ENCODE measurements at places on chromosomes 3 and 15. TPM values are rescaled to one million over a fixed set of nuclear protein-coding genes. Genes with fewer than 3 reads are reported as not detected.

GRCh38 chr15:63041402-63041973 is 1.1 kb upstream of the TPM1 start:
- no peak for DNase-seq
- peaks cover 51% of the 10 kb centered on the region for H3K27me3 ChIP-seq
- H3K27ac ChIP-seq = no peak overlapping the region

DNA sequence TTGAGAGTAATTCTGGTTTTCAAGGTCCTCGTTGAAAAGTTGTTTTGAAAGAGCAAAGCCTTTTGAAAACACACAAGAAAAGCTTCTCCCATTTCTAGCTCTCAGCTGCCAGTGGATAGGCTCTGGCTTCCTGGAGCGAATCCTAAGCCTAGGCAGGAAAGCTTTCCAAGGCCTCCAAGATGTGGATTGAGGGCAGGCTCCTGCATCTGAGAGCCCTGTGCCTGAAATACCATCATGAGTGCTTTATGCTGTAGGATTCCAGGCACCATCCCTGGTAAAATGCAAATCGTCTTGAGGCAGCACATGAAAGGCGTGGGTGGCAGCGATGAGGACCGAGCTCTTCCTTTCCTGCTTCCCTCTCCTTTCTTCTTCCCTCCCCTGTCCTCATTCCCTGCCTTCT is 60.7 kb upstream of the CORO2B start:
- DNase-seq = no peak
- H3K27me3 ChIP-seq = peaks cover 8% of the 10 kb centered on the region
- H3K4me1 ChIP-seq = no peaks in the 10 kb centered on the region
- no peak overlapping the region for H3K4me3 ChIP-seq
- no peak overlapping the region for H3K27ac ChIP-seq
- H3K36me3 ChIP-seq = no peaks in the 10 kb centered on the region

The TRIM71 gene
- 0.18 TPM for total RNA-seq

DNA sequence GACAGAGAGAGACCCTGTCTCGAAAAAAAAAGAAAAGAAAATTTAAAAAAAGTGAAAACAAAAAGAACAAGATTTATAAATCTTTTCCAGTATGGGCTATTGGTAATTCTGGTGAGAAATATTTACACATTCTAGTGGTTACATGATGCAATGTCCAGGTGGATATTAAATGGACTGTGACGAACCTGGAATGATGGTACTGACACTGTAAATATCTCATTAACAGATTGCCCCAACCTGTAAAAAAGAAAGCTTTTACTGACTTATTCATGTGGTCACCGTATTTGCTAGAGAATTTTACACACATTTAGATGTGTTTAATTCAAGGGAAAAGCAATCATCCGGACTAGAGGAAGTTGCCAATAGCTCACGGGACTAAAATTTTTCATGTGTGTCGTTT is 162.1 kb upstream of the LRIG1 start:
- no peaks in the 10 kb centered on the region for H3K4me1 ChIP-seq
- no peak for DNase-seq
- no peak overlapping the region for H3K4me3 ChIP-seq
- H3K36me3 ChIP-seq = no peaks in the 10 kb centered on the region

GRCh38 chr3:183312433-183312832 is 59.4 kb downstream of the B3GNT5 start:
- H3K27ac ChIP-seq = no peak overlapping the region
- H3K36me3 ChIP-seq = peaks cover 3% of the 10 kb centered on the region
- H3K27me3 ChIP-seq = no peaks in the 10 kb centered on the region
- no peak for DNase-seq
- H3K4me1 ChIP-seq = peaks cover 19% of the 10 kb centered on the region

- no peak for DNase-seq
- H3K4me1 ChIP-seq = no peaks in the 10 kb centered on the region
- no peaks in the 10 kb centered on the region for H3K36me3 ChIP-seq
- no peaks in the 10 kb centered on the region for H3K27me3 ChIP-seq
These were observed 10.9 kb upstream of the DLL4 start for GRCh38 chr15:40918146-40918798.

GRCh38 chr3:149180057-149180573 is 41.5 kb downstream of the CP start:
- no peaks in the 10 kb centered on the region for H3K27me3 ChIP-seq
- no peak overlapping the region for H3K27ac ChIP-seq
- no peak overlapping the region for H3K4me3 ChIP-seq
- H3K4me1 ChIP-seq = peaks cover 3% of the 10 kb centered on the region

DNA sequence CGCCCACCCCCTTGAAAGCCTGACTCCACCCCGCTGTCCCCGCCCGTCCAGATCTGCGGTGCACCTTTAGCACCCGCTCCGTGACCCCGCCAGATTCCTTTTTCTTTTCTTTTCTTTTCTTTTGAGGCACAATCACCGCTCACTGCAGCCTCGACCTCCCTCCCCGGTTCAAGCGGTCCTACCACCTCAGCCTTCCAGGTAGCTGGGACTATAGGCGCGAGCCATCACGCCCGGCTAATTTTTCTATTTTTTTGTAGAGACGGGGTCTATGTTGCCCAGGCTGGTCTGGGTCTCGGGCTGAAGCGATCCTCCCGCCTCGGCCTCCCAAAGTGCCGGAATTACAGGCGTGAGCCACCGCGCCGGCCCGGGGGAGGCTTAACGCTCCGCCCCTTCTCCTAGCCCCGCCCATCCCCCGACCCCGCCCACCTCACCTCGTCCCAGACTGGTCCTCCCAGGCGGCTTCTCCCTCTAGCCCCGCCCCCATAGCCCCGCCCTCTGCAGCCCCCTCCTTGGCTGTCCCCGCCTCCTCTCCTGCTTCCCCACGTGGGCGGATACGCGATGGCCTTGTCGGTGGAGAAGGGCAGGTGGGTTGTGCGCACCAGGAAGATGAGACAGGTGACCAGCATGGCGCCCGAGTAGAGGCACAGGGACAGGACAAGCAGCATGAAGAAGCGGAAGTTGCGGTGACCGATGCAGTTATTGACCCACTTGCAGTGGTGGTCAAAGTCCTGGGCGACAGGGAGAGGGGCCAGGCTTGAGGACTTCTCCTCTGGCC is 3.2 kb downstream of the ZDHHC19 start:
- H3K27me3 ChIP-seq = peaks cover 11% of the 10 kb centered on the region
- H3K36me3 ChIP-seq = no peaks in the 10 kb centered on the region
- H3K4me3 ChIP-seq = peak overlapping the region; percentile 74

The PAK6 gene
- 0.67 TPM for total RNA-seq

GRCh38 chr15:65245096-65245856 is 34.0 kb upstream of the CILP start:
- peaks cover 10% of the 10 kb centered on the region for H3K36me3 ChIP-seq
- H3K4me3 ChIP-seq = no peak overlapping the region
- no peaks in the 10 kb centered on the region for H3K27me3 ChIP-seq
- DNase-seq = no peak
- peaks cover 16% of the 10 kb centered on the region for H3K4me1 ChIP-seq

GRCh38 chr15:87477737-87478686 is 778.5 kb downstream of the NTRK3 start:
- no peak for DNase-seq
- H3K27me3 ChIP-seq = no peaks in the 10 kb centered on the region
- no peaks in the 10 kb centered on the region for H3K4me1 ChIP-seq
- no peak overlapping the region for H3K27ac ChIP-seq

DNA sequence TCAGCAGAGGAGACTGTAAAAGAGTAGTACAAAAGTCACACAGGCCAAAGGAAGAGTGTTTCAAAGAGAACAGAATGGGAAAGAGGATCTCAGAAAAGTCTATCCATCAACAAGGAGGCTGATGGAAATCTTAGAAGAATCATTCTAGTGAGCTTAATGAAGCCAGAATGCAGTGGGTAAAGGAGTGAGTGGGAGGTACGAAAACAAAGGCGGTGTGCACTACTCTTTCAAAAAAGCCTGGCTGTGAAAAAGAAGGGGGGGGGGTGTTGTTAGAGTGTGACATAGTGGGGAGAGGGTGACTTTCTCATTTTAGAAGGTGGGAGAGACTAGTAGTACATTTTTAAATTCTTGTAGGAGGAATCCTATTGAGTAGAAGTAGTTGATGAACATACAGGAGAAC is 11.7 kb downstream of the PAQR9 start:
- peaks cover 4% of the 10 kb centered on the region for H3K4me1 ChIP-seq
- DNase-seq = no peak
- no peak overlapping the region for H3K4me3 ChIP-seq
- H3K27ac ChIP-seq = no peak overlapping the region
- H3K36me3 ChIP-seq = no peaks in the 10 kb centered on the region

GRCh38 chr15:61155741-61156700 is 73.1 kb downstream of the RORA start:
- H3K4me1 ChIP-seq = no peaks in the 10 kb centered on the region
- no peak overlapping the region for H3K4me3 ChIP-seq
- H3K27me3 ChIP-seq = peaks cover 24% of the 10 kb centered on the region
- no peak overlapping the region for H3K27ac ChIP-seq

DNA sequence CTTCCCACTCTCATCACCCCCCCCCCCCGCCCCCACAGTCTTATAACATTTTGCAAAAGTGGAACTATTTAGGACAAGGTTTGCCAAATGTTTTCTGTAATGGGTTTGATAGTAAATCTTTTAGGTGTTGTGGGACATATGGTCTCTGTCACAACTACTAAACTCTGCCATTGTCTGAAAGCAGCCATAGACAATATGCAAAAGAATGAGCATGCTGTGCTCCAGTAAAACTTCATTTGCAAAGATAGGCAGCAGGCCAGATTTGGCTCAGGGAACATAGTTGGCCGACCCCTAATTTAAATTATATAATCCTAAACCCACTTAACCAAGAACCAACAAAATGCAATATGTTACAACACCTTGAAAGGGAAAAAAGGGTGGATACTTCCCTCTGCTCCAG is 46.4 kb downstream of the TIPARP start:
- H3K4me1 ChIP-seq = peaks cover 4% of the 10 kb centered on the region
- no peak overlapping the region for H3K4me3 ChIP-seq
- H3K27ac ChIP-seq = no peak overlapping the region
- H3K27me3 ChIP-seq = no peaks in the 10 kb centered on the region

The NUP210 gene
- 142 TPM for total RNA-seq

The LARP6 gene
- total RNA-seq = 0.41 TPM

The MAP1A gene
- total RNA-seq = 0.78 TPM

DNA sequence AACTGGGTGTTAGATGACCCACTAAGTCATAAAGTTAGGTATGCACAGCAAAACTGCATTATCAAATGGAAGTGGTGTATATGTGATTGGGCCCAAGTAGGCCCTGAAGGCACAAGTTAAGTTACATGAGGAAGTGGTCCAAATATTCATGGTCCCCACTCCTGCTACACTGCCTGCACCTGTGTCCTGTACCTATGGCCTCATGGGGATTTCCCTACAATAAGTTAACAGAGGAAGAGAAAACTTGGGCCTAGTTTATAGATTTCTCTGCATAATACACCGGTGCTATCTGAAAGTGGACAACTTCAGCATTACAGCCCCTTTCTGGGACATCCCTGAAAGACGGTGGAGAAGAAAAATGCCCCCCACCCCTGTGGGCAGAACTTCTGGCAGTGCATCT is 41.5 kb downstream of the STRIT1 start:
- no peak overlapping the region for H3K4me3 ChIP-seq
- H3K27me3 ChIP-seq = no peaks in the 10 kb centered on the region
- H3K27ac ChIP-seq = no peak overlapping the region
- DNase-seq = no peak
- H3K36me3 ChIP-seq = no peaks in the 10 kb centered on the region
- no peaks in the 10 kb centered on the region for H3K4me1 ChIP-seq

GRCh38 chr15:34213690-34214089 is 3.8 kb upstream of the KATNBL1 start:
- peak; percentile 15 for DNase-seq
- H3K27ac ChIP-seq = no peak overlapping the region
- no peak overlapping the region for H3K4me3 ChIP-seq
- H3K27me3 ChIP-seq = no peaks in the 10 kb centered on the region

GRCh38 chr3:107870096-107870495 is 220.7 kb downstream of the CD47 start:
- peaks cover 13% of the 10 kb centered on the region for H3K4me1 ChIP-seq
- H3K27me3 ChIP-seq = peaks cover 2% of the 10 kb centered on the region
- H3K27ac ChIP-seq = no peak overlapping the region
- H3K36me3 ChIP-seq = no peaks in the 10 kb centered on the region
- H3K4me3 ChIP-seq = no peak overlapping the region
- DNase-seq = no peak

DNA sequence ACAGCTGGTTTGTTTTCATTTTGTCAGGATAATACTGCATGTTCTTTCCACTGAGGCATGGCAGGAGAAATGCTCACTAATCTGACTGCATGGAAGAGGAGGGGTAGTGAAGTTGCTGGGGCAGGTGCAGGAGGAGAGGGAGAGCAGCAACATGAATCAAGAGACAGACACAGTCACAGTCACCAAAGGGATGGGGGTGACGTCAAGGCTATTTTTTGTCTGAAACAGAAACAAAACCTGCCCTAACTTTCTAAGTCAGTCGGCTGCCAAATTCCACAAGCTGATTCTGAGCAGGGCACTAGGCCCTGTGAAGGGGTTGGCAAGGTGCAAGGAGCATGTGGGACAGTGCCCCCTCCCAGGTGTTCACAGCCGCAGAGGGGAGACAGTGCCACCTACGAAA is 186.6 kb upstream of the NSMCE3 start:
- H3K4me1 ChIP-seq = peaks cover 12% of the 10 kb centered on the region
- no peaks in the 10 kb centered on the region for H3K36me3 ChIP-seq
- no peak for DNase-seq
- H3K4me3 ChIP-seq = no peak overlapping the region
- H3K27me3 ChIP-seq = no peaks in the 10 kb centered on the region

DNA sequence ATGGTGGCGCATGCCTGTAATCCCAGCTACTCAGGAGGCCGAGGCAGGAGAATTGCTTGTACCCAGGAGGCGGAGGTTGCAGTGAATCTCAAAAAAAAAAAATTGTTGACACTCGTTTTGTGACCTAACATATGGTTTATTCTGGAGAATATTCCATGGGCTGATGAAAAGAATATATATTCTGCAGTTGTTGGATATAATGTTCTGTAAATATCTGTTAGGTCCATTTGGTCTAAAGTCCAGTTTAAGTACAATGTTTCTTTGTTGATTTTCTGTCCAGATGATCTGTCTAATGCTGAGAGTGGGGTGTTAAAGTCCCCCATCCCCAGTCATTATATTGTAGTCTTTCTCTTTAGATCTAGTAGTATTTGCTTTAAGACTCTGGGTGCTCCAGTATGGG is 15.6 kb downstream of the IL20RB start:
- H3K4me1 ChIP-seq = no peaks in the 10 kb centered on the region
- H3K36me3 ChIP-seq = peaks cover 12% of the 10 kb centered on the region
- H3K4me3 ChIP-seq = no peak overlapping the region
- no peaks in the 10 kb centered on the region for H3K27me3 ChIP-seq
- H3K27ac ChIP-seq = no peak overlapping the region

- no peaks in the 10 kb centered on the region for H3K4me1 ChIP-seq
- no peaks in the 10 kb centered on the region for H3K36me3 ChIP-seq
- DNase-seq = no peak
- peaks cover 7% of the 10 kb centered on the region for H3K27me3 ChIP-seq
These were observed 66.1 kb upstream of the RORA start for GRCh38 chr15:61295239-61295638.

- peaks cover 10% of the 10 kb centered on the region for H3K4me1 ChIP-seq
- DNase-seq = no peak
- peaks cover 11% of the 10 kb centered on the region for H3K36me3 ChIP-seq
- H3K27ac ChIP-seq = no peak overlapping the region
- H3K4me3 ChIP-seq = no peak overlapping the region
These were observed 4.5 kb downstream of the EOGT start for GRCh38 chr3:69008980-69009379.

- peak overlapping the region; percentile 27 for H3K4me3 ChIP-seq
- peaks cover 8% of the 10 kb centered on the region for H3K36me3 ChIP-seq
- H3K27ac ChIP-seq = peak overlapping the region; percentile 93
- H3K4me1 ChIP-seq = peaks cover 56% of the 10 kb centered on the region
- H3K27me3 ChIP-seq = no peaks in the 10 kb centered on the region
These were observed 45.4 kb downstream of the LIPC start for GRCh38 chr15:58477170-58477569.
